ENCODE measurements at places on chromosomes 5 and 9. TPM values are rescaled to one million over a fixed set of nuclear protein-coding genes. Genes with fewer than 3 reads are reported as not detected.

GRCh38 chr5:160545832-160546231, 124.2 kb downstream of the PTTG1 start:
- H3K27ac ChIP-seq = no peak overlapping the region
- DNase-seq = no peak
- no peak overlapping the region for H3K4me3 ChIP-seq
- H3K27me3 ChIP-seq = no peaks in the 10 kb centered on the region
- no peaks in the 10 kb centered on the region for H3K36me3 ChIP-seq

DNA sequence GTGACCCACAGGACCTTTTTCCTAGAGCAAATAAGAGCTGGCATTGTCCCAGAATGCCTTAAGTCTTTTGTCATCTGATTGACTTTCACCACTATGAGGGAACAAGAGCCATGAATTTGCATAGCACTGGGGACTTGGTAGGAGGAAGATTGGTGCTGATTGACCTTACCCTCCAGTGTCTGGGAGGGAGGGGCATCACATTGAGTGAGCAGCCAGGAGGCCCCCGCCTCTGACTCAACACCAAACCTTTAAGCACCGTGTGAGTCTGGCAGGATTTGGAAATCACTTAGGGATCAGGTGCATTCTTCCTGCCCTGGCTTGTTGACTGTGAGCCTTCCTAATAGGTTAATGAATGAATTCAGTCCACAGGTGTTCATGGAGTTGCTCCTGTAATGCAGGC, 40.7 kb downstream of the WNK2 start:
- H3K27ac ChIP-seq = no peak overlapping the region
- no peaks in the 10 kb centered on the region for H3K36me3 ChIP-seq
- no peaks in the 10 kb centered on the region for H3K4me1 ChIP-seq
- no peak overlapping the region for H3K4me3 ChIP-seq
- DNase-seq = no peak

GRCh38 chr9:115209601-115210306, 91.8 kb upstream of the TNC start:
- no peaks in the 10 kb centered on the region for H3K27me3 ChIP-seq
- H3K4me1 ChIP-seq = peaks cover 28% of the 10 kb centered on the region
- no peak overlapping the region for H3K27ac ChIP-seq

Gene PCDHGC3
- total RNA-seq = 21.9 TPM

All from IMR-90 (cell line).